ENCODE measurements at places on chromosomes 11 and 22.
A peak's percentile ranks its signal among the peaks of the same experiment; 100 is the strongest.

DNA sequence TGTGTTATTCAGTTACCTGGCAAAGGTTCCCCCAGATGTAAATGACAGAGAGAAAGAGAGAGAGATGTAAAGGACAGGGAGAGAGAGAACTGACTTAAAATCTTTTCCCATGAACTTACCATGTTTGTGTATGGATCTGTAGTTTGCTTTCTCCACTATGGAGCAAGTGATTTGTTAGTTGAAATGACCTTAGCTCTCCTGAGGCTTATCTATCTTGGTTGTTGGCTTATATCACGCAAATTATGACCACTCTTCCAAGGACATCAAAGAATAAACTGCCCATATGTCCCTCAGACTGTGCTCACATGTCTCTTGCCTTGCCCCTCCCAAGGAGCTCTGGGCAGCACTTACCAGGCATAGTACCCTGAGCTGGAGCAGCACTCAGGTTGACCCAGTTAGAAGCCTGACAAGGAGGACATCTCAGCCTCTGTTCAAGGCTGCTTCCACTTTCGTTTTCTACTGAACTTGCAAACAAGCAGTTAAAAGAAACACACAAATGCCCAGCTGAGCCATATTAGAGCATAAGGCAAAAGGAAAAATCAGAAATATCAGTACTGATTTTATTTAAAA, 95.3 kb upstream of the RCN1 start:
- DNase-seq: no peak

DNA sequence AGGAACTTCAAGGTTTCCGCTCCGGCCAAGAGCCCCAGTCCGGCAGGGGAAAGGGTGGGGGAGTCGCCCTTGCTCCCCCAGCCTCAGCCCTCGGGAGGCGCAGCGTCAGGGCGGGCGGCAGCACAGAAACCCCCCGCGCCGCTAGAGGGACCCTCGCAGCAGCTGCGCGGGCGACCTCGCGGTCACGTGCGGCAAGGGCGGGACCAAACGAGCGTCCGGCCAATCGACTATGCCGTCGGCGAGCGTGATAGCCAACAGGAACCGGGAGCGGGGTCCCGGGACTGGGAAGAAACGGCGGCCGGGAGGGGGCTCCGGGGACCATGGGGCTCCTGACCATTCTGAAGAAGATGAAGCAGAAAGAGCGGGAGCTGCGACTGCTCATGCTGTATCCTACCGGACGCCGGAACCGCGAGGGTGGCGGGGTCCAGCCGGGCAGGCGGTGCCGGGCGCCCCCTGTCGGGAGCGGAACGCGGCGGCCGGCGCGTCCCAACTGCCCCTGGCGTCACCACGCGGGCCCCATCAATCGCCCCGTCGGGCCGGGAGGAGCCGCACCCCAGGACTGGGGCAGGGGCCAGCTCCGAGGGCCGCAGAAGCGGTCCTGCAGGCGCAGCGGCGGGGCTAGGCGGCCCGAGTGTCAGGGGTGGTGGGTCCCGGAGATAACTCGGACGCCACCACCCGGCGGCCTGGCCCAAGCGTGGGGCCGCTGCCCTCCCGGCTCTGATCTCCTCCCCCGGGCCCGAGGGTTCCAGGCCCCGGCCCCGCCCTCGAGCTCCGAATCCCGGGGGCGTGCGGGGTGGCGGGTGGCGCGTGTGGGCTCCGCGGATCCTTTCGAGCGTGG, at the start of gene ARL2:
Gene ARL2, plus strand, starts transcription at position 273 of the 838 bp plus-strand sequence. Its CDS starts 48 bp downstream, at position 321.
- DNase-seq: peak; percentile 82

DNA sequence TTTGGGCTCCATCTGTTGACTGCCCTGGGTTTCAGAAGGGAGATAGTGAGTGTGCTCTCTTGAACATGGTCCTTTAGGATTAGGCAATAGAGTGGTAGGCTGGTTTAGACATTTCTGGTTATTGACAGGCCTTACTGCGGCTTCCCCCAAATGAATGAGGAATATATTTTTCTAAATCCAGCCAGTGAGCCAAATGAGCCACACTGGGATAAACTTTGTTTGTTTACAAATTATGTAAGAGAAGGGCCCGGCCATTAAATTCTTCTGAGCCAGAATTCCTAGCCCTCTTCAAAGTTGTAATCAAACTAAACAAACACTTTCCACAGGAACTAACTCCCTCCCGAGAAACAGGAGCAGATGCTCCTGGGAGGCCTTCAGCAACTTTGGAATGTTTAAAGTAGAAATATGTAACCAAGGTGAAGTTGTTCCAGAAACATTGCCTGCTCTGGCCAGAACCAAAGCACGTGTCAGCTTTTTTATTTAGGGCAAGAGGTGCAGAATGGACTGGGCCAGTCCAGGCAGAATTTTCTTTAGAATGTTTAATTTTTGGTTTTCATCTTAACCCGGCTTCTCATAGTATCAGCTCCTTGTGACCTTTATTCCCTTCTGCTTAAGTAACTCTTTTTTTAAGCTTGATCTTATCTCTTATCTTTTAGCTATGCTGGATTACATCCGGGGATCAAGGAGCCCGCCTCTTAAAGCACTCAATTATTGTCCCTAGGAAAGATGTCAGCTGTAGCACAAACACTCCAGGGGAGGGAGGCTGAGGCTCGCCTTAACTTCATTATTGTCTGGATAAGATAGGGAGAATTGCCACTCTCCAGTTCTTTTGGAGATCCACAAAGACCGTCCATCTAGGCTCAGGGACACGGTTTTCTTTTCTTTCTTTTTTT, 28.7 kb downstream of the ZNRF3 start:
- DNase-seq: no peak

- DNase-seq: no peak
Observed at GRCh38 chr11:108364159-108364558, 103.2 kb downstream of the C11orf65 start.

DNA sequence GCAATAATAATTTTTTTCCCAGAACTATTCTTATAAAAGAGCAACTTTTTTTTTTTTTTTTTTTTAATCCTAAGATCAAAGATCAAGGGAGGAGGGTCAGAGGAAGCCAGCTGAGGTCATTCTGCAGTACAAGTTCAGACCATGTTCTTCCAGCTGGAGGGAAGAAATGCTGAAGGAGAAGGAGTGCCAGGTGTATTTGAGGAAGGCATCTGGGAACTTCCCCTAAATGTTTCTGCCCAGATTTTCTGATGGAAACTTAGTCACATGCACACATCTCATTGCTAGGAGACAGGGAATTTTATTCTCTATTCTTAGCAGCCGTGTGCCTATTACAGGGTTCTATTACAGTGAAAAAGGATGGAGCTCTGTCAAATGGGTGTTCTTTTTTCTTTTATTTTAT, 208.4 kb downstream of the ARHGAP42 start:
- no peak for DNase-seq

Measured in CD4-positive, alpha-beta memory T cell (primary cell).